Activated T-helper 1 cell treated with anti-CD3 and anti-CD28 coated beads, Interleukin-2, amount 50 U/mL, for 16 hours (primary cell): ENCODE measurements at places on chromosomes 6 and 20.

GRCh38 chr6:30711758-30712380 is 5.2 kb downstream of the MDC1 start:
- no peak for DNase-seq

GRCh38 chr6:137465378-137466009 is 28.7 kb downstream of the OLIG3 start:
- DNase-seq, result no peak

GRCh38 chr20:8853805-8854338 is 215.0 kb upstream of the PLCB4 start:
- DNase-seq, result no peak

- DNase-seq, result no peak
Observed at GRCh38 chr20:39277185-39277584, 315.0 kb downstream of the DHX35 start.

- DNase-seq, result no peak
Observed at GRCh38 chr20:41030061-41030460, 1.4 kb downstream of the TOP1 start.

DNA sequence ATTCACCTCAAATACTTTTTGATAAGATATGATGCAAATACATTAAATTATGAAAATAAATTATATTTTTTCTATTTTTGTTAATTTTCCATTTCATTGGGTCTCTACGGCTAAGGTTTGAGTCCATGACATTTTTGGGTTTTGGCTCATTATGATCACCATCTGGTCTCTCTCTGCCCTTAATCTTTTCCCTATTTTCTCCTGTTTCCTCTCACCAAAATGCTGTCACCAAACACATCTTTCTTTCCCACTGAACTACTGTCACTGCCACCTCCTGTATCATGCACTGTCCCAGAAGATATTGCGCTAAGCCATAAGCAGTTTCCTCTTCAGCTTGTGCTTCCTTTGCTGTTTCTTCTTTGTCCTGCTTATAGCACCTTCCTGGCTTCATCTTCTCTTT is 42.0 kb upstream of the OGFRL1 start:
- no peak for DNase-seq

DNA sequence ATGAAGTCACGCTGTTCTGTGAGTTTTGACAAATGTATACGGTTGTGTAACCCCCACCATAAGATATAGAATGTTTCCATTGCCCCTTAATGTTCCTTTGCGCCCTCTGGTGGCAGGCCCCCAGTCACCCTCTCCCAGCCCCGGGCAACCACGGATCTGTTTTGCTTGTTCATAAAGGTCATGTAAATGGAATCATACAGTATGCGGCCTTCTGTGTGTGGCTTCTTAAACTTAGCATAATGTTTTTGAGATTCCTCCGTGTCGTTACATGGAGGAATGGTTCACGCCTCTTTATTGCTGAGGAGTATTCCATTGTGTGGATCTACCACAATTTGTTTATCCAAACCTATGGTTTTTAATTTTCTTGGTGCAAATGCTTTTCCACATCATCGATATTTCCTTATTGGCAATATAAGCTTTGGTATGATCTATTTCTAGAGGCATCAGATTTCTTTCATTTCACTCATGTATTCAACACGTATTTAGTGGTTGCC is 28.4 kb downstream of the LYRM2 start:
- peak; percentile 57 for DNase-seq

GRCh38 chr20:2749951-2750490 is 50.4 kb downstream of the CPXM1 start:
- no peak for DNase-seq

DNA sequence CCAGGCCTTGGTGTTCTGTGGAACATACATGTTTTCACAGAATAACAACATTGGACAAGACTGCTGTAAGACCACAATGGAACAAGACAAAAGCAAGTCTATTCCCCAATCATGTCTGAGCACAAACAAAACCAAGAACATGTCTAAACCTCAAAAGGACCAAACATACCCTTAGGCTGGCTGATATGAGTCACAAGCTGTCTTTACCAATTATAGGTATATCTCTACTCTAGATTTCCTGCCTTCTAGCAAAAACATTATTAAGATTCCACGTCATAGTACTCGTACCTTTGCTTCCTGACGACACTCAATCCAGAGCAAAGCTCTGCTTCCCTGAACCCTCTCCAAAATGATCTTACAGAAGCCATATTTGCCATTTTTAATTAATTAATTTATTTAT is 15.4 kb upstream of the L3MBTL1 start:
- no peak for DNase-seq

DNA sequence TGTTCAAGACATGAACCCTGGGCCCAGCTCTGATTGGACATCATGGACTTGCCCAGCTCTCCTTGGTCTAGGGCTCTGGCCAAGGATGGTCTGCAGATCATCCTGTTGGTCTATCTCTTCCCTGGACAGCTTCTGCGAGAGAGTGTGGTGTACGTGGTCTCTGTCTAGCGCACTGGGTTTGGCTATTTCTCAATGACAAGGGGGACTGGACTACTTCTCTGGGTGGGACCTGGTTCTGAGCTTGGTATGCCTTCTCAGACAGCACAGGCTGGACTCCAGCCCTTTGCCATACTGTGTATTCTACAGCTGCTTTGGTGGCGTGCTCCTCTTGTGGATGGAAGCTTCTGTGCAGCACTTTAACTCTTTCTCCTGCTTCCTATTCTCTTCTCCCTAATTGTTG is 8.5 kb upstream of the RAET1E start:
- DNase-seq, result no peak

DNA sequence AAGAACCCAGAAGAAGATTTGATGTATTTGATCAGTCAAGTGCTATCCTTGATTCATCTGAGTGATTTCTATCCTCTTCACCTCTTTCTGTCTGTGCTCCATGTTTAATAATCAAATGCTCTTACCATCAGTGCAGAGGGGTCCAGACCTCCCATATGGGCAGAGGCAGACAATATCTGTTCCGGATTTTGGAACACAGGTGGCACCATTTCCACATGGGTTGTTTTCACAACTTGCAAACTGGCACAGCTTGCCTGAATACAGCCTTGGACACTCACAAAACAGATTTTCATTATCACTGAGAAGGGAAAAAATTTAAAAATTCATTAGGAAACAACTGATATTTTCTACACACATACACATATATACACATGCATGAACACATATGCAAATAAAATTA is 228.5 kb downstream of the PHF3 start:
- no peak for DNase-seq

GRCh38 chr6:167995302-167995701 is 2.2 kb upstream of the KIF25 start:
- DNase-seq, result no peak

- DNase-seq, result no peak
Observed at GRCh38 chr6:24692003-24692402, 25.1 kb downstream of the ACOT13 start.

- DNase-seq, result no peak
Observed at GRCh38 chr6:80988892-80989291, 763.6 kb downstream of the TENT5A start.

DNA sequence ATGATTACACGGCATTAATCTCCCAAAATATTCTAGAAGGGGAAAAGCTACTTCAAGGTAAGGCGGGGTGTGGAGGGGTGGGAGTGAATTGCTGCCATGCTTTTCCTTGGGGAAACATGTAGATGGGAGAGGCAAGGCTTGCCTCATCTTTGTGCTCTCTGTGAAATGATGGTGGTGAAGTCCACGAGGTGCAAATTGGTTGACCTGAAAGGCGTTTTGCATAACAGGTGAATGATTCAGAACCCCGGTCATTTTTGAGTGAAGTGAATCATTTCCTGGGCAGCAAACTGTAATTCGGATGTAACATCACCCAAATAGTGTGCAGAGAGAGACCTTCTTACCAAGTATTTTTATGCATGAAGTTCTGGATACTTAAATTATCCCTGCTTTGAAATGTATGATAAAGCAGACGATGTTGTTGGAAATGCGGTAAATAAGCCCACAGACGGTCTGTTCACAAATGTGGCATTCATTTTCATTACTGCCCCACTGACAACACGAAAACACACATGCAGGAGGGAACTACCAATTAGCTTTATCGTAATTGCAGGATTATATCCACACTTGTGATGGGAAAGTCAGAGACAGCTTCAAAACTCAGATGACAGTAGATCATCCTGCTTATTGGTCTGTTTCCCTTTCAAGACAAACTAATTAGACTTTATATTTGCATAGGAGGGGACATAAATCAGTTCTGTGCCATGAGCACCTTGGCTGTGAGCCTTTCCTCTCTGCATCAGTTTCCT is 3.0 kb downstream of the CDH4 start:
- no peak for DNase-seq

DNA sequence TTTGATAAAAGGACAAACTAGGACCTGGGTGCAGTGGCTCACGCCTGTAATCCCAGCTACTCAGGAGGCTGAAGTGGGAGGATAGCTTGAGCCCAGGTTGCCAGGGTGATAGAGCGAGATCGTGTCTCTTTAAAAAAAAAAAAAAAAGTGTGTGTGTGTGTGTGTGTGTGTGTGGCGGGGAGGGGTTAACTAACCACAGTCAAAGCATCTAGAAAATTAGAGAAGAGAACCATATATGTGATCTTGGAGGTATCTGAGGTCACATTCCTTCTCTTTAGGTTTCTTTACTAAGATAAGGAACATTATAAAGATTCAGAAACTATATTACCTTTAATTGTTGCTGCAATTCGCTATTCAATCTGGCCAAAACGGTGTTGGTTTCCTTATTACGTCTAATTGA is 80.9 kb downstream of the REPS1 start:
- DNase-seq, result no peak

- DNase-seq, result no peak
Observed at GRCh38 chr6:36930483-36930882, 24.1 kb upstream of the PI16 start.

DNA sequence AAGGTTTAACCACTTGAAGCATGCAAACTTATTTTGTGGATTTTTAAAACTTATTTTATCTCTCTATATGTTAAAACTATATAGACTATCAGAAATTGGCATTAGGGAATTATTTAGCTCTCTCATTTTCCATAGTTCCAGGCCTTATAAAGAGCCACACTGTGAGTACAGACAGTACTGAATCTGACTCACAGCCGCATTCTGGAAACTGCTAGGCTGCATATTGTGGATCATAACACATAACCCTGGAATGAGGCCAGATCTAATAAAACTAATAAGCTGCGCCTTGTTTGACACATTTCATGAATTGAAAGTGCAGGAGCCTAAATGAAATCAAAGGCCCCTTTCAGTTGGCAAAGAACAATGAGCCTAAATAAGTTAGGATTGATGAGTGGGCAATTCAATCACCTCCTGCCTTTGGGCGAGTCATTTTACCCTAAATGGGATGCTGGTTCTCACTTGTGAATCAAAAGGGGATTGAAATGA is 308.4 kb downstream of the PACRG start:
- DNase-seq, result no peak

- no peak for DNase-seq
Observed at GRCh38 chr6:105322499-105323225, 80.2 kb downstream of the PREP start.

GRCh38 chr6:125445054-125445453 is 143.3 kb upstream of the HDDC2 start:
- DNase-seq, result no peak

- no peak for DNase-seq
Observed at GRCh38 chr6:158506601-158507000, 53.3 kb upstream of the TMEM181 start.

DNA sequence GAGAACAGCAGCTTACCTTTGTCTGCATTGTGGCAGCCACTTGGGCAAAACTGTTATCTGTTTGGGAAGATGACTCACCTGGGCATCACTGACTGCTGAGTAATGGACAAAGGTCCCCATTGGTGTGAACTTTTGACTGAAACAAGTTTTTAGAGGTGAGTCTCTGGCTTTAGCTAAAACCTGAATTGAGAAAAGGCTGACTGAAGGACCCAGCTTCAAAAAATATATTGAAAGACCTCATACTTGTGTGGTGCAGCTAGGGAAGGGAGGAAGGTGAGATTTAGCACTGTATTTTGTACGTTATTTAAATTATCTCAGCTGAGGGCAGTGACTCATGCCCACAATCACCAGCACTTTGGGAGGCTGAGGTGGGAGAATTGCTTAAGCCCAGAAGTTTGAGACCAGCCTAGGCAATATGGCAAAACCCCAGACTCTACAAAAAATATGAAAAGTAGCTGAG is 4.5 kb upstream of the CITED2 start:
- no peak for DNase-seq

DNA sequence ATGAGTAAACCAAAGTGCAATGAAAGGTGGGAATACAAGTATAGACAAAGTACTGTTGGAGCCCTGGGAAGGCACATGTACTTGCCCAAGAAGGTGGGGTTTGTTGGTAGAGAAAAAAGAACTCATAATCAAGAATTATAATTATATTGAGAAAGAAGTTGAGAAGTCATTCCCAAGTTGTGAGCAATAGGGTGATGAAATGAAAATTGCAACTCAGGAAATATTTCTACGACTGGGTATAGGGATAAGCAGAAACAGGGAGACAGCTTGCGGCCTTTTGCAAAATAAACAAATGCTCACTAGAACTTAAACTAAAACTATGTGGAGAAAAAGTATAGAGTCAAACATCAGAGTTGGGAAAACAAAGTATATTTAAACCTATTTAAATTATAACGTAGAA is 250.7 kb upstream of the FAM83B start:
- no peak for DNase-seq

GRCh38 chr6:11731423-11731822 is 47.2 kb downstream of the ADTRP start:
- DNase-seq, result no peak

- DNase-seq, result no peak
Observed at GRCh38 chr6:167157863-167158262, at the start of gene GPR31. GPR31 (minus strand) TSS chr6:167157980; CDS start chr6:167157831, 149 bp downstream.

GRCh38 chr6:170087941-170088581 is 202.8 kb downstream of the DLL1 start:
- DNase-seq, result peak; percentile 43

DNA sequence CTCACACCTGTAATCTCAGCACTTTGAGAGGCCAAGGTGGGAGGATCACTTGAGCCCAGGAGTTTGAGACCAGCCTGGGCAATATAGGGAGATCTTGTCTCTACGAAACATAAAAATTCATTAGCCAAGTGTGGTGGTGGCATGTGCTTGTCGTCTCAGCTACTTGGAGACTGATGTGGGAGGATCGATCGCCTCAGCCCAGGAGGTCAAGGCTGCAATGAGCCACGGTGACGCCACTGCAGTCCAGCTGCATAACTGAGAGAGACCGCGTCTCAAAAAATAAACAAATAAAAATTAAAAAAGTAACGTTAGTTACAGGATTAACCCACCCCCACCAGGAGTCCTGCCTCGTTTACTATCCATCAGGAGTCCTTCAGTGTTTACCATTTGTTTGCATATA is 345.1 kb downstream of the BTBD3 start:
- DNase-seq, result no peak

GRCh38 chr6:44539701-44540355 is 152.3 kb downstream of the CDC5L start:
- no peak for DNase-seq

- DNase-seq, result no peak
Observed at GRCh38 chr20:63419299-63419698, 53.2 kb downstream of the KCNQ2 start.

DNA sequence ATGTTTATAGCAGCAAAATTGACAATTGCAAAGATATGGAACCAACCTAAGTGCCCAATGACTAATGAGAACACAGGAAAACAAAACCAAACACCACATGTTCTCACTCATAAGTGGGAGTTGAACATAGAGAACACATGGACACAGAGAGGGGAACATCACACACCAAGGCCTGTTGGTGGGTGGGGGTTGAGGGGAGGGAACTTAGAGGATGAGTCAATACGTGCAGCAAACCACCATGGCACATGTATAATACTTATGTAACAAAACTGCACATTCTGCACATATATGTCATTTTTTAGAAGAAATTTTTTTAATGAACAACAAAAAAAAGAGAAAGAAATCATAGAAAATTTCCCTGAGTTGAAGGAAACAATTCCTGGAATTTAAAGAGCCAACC is 3.9 kb downstream of the EPM2A start:
- no peak for DNase-seq

GRCh38 chr6:52420668-52421358 is 671 bp downstream of the EFHC1 start:
- DNase-seq, result no peak
